ENCODE measurements at places on chromosomes 5 and 9.
A peak's percentile ranks its signal among the peaks of the same experiment; 100 is the strongest.

DNA sequence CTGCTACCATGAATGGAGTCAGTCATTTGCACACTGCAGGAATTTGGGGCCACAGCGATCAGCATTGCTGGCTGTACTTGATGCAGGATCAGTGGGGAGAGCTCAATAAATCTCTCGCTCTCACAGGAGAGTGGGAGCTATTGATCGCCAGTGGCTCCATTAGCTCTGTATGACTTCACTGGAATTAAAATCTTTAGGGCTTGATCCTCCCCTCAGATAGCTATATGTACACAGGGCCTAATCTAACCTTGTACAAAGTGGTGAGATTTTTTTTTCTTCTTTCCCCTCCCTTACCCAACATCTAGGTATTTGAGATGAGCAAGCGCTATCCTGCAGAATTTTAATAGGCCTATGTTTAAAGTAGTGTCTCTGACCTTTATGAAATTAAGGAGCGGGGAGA is 84.9 kb downstream of the IZUMO3 start:
- no peak for DNase-seq

- DNase-seq, result no peak
Measured at GRCh38 chr9:133995012-133995896, 3.1 kb upstream of the VAV2 start.

GRCh38 chr5:14217587-14217986 is 74.4 kb downstream of the TRIO start:
- peak; percentile 47 for DNase-seq

- DNase-seq, result peak; percentile 70
Measured at GRCh38 chr5:17302106-17302505, 84.7 kb downstream of the BASP1 start.

DNA sequence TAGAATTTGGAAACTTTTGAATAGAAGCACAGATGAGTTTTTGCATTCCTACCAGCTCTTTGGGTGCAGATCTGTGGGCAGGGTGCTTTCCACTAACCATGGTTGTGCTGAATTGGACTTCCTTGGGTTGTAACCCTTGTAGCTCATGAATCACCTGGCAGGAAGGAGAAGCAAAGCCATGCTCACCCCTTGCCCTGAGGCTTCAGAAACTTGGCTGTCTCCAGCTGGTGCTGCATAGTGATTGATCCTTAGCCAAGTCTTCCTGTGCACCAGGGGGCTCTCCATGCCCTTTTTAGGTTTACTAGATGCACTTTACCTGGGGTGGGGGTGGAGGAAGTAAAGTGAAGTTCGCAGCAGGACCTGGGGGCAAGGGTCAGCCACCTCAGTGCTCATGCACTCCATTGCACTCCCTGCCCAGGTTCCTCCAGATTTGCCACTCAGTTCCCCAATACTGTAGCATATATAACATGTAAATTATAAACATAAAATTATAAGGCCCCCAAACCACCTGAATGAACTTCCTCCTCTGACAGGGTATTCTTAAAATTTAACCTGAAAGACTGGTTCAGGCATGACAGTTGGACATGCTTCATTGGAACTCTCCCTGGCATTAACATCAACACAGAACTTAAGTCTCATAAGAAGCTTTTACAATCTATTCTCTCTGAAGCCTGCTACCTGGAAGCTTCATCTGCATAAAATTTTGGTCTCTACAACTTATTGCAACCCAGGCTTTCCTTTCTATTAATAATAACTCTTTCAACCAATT is 25.8 kb upstream of the IFNA14 start:
- no peak for DNase-seq

- no peak for DNase-seq
Measured at GRCh38 chr9:78351816-78352215, 54.9 kb downstream of the PSAT1 start.

DNA sequence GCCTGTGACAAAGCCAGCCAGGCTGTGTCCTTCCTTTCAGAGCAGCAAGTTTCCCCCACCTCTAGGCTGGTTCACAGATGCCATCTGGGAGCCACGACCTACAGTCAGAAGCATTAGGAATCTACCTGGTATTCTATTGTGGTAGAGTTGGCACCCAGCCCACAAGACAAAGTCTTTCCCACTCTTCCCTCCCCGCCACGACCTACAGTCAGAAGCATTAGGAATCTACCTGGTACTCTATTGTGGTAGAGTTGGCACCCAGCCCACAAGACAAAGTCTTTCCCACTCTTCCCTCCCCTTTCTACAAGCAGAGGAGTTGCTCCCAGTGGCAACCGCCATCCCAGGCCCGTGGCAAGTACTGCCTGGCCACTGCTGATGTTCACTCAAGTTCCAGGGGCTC is 157.8 kb upstream of the TNC start:
- no peak for DNase-seq

- DNase-seq, result peak; percentile 77
Measured at GRCh38 chr5:142151436-142152383, 43.1 kb downstream of the NDFIP1 start.

DNA sequence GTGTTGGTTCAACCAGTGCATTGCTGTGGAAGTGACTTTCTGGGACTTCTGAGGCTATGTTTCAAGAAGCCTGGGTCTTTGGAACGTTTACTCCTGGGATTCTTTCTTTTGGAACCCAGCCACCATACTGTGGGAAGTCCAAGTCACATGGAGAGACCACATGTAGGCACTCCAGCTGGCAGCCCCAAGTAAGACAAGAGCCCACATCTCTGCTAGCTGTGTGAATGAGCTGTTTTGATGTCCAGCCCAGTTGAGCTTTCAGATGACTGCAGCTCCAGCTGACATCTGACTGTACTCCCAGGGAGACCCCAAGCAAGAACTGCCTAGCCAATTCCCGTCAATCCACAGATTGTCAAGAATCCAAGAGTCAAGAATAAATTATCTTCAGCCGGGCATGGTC is 60.1 kb upstream of the SPATA31D4 start:
- DNase-seq, result no peak

- no peak for DNase-seq
Measured at GRCh38 chr9:37191403-37192089, 71.2 kb downstream of the ZCCHC7 start.

DNA sequence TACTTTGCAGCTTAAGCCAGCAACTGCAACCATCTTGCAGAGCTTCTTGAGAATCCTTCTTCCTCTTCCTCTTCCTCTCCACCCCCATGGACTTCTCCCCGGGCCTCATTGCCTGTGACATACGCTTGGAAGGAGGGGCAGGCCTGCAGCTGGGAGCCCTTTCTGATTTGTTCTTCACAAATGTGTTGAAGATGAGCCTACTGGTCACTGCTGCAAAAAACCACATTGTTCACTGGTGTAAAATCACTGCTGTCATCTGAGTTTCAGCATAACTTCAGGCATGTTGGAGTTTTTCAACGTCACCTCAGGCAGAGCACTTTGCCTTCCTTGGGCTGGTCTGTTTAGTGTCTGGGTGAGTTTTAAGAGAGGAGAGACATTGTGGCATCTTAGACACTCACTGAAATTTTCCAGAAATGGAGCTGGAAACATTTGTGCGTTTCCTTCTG is 7.9 kb downstream of the TJP2 start:
- peak; percentile 67 for DNase-seq

DNA sequence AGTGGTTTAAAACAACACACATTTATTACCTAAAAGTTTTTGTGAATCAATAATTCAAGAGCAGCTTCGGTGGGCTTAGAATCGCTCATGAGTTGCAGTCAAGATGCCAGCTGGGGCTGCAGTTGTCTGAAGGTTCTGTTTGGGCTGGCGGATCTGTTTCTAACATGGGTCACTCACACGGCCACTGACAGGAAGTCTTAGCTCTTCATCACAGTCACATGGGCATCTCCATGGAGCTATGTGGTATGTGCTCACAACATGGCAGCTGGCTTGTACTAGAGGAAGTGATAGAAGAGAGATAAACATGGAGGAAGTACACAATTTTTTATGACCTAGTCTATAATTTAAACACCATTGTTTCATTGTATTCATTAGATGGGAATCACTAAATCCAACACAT is 11.2 kb downstream of the KLHL9 start:
- DNase-seq, result peak; percentile 39

DNA sequence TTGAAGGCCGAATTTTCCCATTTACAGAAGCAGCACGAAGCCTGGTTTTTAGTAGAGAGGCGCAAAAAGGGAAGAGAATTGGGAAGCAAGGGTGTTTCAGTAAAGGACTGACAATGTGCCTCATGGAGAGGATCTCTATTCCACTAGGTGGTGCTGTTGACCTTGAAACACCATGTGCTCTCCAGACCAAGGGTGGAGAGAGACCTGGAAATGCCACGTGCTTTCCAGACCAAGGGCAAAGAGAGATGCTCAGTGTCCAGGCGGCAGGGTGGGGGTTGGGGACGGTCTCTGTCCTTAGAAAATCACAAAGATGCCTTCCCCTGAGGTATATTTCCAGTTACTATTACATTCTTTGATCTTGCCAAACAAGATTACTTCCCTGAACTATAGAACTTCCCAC is 425.3 kb downstream of the CSNK1G3 start:
- DNase-seq, result peak; percentile 36

DNA sequence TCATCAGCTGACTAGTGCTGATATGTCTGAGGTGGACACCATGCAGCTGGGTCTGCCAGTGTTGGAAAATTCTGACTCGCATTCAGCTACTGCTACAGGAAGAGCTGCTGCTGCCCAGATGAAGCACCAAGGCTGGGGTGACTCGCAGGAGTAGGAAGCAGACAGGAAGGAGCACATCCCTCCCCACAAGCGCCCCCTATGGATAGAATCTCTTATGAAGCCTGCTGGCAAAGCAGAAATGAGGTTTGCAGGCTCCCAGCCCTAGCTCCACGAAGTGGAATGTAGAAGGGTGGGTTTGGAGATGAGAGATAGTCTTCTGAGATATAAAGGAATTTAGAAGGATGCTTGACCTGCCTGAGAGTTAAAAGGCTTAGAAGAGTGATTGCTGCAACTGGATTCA is 443.0 kb downstream of the ACTL7B start:
- peak; percentile 19 for DNase-seq

GRCh38 chr5:50501491-50502228 is 60.6 kb upstream of the EMB start:
- DNase-seq, result peak; percentile 85

DNA sequence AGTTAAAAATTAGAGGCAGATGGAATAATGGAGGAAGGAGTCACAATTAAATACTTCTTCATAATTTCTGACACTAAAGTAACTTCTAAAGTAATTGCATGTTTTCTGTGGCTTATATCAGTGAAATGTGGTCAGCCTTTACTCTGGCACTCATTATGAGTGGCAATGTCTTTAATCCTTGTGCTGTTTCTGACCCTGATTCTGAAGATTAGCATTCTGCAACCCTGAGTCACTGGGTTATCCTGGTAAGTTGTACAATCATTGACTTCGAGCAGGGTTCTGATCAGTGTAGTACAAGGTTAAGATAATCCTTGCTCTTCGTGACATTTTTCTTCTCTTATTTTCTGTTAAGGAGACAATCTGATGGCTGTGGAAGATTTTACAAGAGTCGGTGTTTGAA is 379.4 kb upstream of the RORB start:
- no peak for DNase-seq

- DNase-seq, result no peak
Measured at GRCh38 chr5:58412081-58412480, 47.8 kb downstream of the PLK2 start.

DNA sequence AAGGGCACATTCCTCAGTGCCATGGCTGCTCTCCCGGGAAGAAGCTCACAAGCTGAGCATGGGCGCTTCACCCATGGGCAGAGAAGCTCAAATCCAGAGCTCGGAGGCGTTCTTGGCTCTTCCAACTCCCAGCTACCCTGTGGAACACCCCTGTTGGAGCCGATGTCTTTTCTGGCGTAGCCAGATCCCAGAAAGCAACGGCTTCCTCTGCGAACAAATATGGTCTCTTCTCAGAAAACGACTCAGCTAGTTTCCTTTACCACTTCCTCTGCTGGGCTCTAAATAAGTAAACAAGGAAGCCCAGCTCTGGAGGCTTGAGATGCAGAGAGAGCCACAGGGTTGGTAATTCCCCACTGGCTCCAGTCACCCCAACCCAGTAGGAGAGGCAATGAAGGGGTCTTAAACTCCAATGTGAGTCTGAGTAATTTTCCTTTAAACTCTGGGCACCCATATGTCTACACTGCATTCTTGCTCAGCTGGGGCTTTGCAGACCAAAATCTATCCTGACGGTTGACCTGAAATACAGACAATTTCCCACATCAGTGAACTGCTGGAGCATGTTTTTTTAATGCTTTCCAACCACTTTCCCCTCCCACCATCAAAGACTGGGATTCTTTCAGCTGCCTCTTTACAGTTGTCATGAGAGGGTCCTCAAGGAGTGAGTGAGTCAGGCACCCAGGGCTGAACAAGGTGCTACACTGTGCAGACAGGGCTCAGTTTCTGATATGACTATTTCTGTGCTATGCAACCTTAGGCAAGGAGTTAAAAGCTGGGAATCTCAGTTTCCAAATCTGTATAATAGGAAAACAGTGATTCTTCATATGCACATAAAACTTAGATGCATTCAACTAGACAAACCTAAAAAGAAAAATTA is at the start of gene LCP2:
Gene LCP2, minus strand, starts transcription at position 189 of the 874 bp plus-strand sequence. Its CDS starts 166 bp downstream, at position 23.
- DNase-seq, result peak; percentile 90

- DNase-seq, result peak; percentile 78
Measured at GRCh38 chr9:137639303-137640051, 20.7 kb downstream of the EHMT1 start.

- peak; percentile 47 for DNase-seq
Measured at GRCh38 chr5:369151-369868, 47.8 kb downstream of the AHRR start.

- no peak for DNase-seq
Measured at GRCh38 chr5:40746703-40747102, 9.1 kb downstream of the TTC33 start.

GRCh38 chr9:134564431-134565170 is 77.0 kb upstream of the COL5A1 start:
- DNase-seq, result no peak

DNA sequence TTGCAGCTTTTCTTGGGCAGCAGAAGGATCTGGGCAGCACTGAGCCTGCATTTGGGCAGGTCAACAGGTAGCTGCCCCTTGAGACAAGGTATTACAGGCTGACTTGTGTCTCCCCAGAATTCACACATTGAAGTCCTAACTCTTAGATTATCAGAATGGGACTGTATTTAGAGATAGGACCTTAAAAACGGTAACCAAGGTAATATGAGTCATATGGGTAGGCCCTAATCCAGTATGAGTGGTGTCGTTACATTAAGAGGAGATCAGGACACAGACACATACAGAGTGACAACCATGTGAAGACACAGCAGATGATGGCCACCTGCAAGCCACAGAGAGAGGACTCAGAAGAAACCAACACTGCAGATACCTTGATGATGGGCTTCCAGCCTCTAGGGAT is 3.2 kb downstream of the C1QTNF2 start:
- no peak for DNase-seq

- no peak for DNase-seq
Measured at GRCh38 chr5:36734422-36734821, 128.0 kb downstream of the SLC1A3 start.

DNA sequence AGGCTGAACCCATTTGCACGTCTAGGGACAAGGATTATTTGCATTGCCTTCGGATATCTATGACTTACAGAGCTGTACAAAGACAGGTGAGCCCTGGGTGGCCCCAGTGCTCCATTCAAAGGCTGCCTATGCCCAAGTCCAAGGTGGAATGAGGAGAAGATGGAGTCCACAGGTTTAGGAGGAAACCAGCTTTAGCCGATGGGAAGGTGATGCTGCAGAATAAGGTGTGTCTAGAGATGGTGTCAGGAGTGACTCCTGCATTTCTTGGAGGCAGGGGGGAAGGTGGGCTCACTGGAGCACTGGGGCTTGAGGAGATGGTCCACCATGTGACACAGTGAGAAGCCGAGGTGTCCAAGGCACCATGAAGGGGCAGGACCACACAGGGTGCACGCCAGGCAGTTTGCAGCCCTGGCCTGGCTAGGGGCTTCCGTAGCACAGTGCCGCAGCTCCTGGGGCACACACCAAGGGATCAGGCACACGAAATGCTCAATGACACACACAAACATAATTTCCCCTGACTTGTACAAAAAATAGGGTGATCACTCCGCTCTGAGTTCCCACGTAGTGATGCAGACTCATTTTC is 32.1 kb downstream of the SEMA4D start:
- DNase-seq, result no peak
